Effector memory CD8-positive, alpha-beta T cell (primary cell): ENCODE measurements at places on chromosomes 2 and 18.

- DNase-seq = no peak
Measured at GRCh38 chr2:235918876-235919275, 249.3 kb downstream of the GBX2 start.

- no peak for DNase-seq
Measured at GRCh38 chr2:11056614-11057013, 98.7 kb upstream of the SLC66A3 start.

DNA sequence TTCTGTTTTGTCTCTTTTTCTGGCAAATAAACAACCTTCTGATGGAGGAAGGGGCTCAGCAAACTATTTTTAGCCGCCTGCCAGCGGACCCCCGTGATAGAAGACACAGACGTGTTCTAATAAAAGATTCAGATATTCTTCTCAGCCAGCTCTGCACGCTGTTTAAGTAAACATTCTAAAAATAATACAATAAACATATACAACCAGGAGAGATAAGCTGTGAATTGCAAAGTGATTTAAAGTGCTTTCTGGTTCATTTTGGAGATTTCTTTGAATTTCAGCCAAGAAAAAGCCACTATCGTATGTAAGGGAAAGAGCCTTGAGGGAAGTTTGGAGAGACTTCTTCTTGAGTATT, 201.3 kb downstream of the EPHA4 start:
- no peak for DNase-seq

GRCh38 chr18:56873441-56874140, 222.4 kb downstream of the WDR7 start:
- no peak for DNase-seq

GRCh38 chr2:53202063-53202462, 565.5 kb upstream of the CHAC2 start:
- DNase-seq = no peak

- DNase-seq = no peak
Measured at GRCh38 chr2:118813601-118814339, 33.7 kb downstream of the EN1 start.

DNA sequence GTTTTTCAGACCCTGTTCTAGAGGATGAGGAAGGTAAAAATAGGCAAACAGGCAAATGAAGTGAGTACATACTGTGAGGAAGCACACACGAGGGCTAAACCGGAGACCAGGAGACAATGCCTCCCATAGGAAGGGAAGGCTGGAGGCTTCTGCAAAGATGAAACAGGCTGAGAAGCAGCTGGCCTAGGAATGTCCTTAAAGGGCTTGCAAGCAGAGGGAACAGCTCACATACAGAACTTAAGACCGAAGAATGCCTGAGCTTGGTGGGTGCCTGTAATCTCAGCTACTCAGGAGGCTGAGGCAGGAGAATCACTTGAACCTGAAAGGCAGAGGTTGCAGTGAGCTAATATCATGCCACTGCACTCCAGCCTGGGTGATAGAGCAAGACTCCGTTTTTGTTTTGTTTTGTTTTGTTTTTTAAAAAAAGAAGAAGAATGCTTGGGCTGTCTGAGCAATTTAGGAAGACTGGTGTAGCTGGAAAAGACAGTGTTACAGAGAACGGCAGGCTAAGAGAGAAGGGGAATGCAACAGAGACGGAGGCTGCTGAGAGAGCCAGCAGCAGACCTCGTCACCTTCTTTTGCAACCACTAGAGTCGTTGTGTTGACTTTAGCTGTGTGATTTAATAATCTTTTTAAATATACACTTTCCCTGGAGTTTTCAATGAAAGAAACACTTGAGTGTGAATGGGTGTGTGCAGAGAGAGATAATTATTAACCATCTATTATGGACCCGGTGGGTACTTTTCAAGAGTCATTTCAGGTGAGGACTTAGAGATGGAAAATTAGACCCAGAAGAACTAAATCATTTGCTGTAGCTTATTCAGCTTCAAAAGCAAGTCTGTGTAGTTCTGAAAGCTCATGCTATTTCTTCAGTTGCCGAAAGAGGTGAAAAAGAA, 232.8 kb downstream of the GALR1 start:
- no peak for DNase-seq

GRCh38 chr18:5466256-5466655, 77.5 kb downstream of the EPB41L3 start:
- DNase-seq = no peak

DNA sequence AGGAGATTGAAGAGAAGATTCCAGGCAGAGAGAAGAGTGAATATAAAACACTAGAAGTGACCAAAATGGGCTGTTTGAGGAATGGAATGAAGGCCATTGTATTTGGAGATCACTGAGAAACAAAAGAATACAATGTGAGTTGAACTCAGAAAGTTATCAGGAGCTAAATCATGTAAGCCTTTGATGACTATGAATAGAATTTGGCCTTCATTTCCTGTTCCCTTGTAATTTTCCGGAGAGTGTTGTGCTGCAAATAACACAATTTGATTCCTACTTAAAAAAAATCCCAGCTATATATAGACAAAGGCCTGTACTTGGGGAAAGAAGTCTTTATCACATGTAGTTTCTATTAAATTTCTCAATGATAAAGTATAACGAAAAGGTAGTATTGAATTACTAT, 33.7 kb upstream of the KYNU start:
- DNase-seq = no peak

GRCh38 chr2:195871326-195871725, 197.3 kb downstream of the DNAH7 start:
- no peak for DNase-seq

- DNase-seq = no peak
Measured at GRCh38 chr2:133326652-133327397, 241.4 kb downstream of the NCKAP5 start.

- no peak for DNase-seq
Measured at GRCh38 chr2:140786585-140786984, 1344.2 kb downstream of the LRP1B start.

- DNase-seq = no peak
Measured at GRCh38 chr2:160836755-160837154, 323.5 kb upstream of the TANK start.
